ENCODE measurements at places on chromosomes 16 and 17. TPM values are rescaled to one million over a fixed set of nuclear protein-coding genes. Genes with fewer than 3 reads are reported as not detected.

Gene MYH1
- total RNA-seq: not detected

Gene NPIPA2
- 4.7 TPM for total RNA-seq

Gene RMI2
- total RNA-seq: 69.9 TPM

Gene SLC5A10
- total RNA-seq: not detected

Gene JPH3
- total RNA-seq: 0.07 TPM

Gene TPSD1
- total RNA-seq: not detected

Gene C1QBP
- 342 TPM for total RNA-seq

Gene SLC22A31
- 0.39 TPM for total RNA-seq

Gene CYLD
- 133 TPM for total RNA-seq

Gene SLC13A5
- total RNA-seq: not detected

Gene PTX4
- not detected for total RNA-seq

Gene KRT20
- not detected for total RNA-seq

Gene NAGS
- total RNA-seq: 1.7 TPM

Gene PPY
- total RNA-seq: not detected

Gene NPIPB8
- total RNA-seq: not detected

Gene SLC16A11
- total RNA-seq: 1.4 TPM

Gene AIPL1
- not detected for total RNA-seq

Gene KRT17
- total RNA-seq: not detected

Gene ADAD2
- not detected for total RNA-seq

Gene DLX4
- 0.52 TPM for total RNA-seq

Gene SKAP1
- total RNA-seq: 71.7 TPM

Gene MAPT
- total RNA-seq: 1.8 TPM

Gene CENPT
- total RNA-seq: 40.2 TPM

Gene SLFN5
- 52.0 TPM for total RNA-seq

Gene MYOCD
- not detected for total RNA-seq

Gene BIRC5
- total RNA-seq: 87.4 TPM

Gene MYO15B
- 20.5 TPM for total RNA-seq

Gene HIGD1B
- not detected for total RNA-seq

Gene GP1BA
- not detected for total RNA-seq

Gene KRTAP3-2
- total RNA-seq: not detected

Gene GPR179
- total RNA-seq: 0.10 TPM

Gene ZG16
- not detected for total RNA-seq

Gene RBFOX1
- not detected for total RNA-seq

Gene TP53TG3
- total RNA-seq: not detected
